Activated CD4-positive, alpha-beta T cell treated with anti-CD3 and anti-CD28 coated beads, Interleukin-2, amount 50 U/mL, for 4 hours (primary cell): ENCODE measurements at places on chromosomes 7 and 10.

GRCh38 chr10:31099664-31100063, 68.0 kb upstream of the ZNF438 start:
- peak; percentile 34 for DNase-seq

DNA sequence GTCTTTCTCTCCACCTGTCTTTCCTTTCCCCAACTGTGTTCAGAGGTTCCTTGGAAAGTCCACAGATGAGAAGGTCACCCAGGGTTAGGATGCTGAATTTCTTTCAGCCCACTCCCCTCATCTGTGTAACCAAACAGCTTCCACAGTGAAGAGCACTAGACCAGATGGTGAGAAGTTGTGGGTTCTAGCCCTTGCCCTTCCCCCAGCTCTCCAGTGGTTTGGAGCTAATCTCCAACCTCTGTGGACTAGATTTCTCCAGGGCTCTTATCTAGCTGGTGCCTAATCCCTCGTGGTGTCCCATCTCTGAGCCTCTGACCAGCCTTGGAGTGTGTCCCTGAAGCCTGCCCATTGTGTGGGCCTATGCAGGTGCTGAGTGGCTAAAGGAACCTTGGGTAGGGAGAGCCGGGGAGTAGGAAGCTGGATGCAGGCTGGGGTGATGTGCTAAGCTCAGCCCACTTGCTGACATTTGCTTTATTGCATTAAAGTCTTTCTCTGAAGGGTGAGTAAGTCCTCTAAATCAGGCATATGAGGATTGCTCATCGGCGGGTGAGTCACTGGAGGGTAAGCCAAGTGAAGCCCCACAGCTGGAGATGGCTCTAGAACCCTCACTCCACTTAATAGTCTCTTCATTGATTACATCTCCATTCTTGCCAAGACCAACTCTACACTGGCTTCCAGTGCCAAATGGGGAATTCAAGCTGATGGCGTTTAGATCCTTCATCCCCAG, 14.9 kb downstream of the DUSP5 start:
- DNase-seq = peak; percentile 66

GRCh38 chr7:96005271-96005670, 232.9 kb downstream of the DYNC1I1 start:
- no peak for DNase-seq

GRCh38 chr10:130606001-130606405, 469.8 kb downstream of the GLRX3 start:
- DNase-seq = no peak

DNA sequence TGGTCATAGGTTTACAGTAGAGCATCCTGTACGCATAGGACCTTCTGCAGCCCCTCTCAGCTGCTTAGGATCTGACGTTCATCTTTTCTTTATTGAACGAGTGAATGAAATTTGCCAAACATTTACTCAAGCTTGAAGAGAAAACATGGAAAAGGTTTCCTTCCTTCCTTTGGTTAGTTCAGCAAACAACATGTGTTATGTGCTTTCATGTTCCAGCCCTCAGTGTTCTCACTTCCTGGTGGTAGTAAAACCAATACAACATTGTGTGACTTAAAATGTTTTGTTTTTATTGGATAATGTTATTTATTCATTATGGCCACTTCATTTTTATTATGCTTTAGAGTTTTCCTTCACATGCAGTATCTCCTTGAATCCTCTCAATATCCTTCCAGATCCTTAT, 1.4 kb upstream of the CDCA7L start:
- no peak for DNase-seq

- DNase-seq = no peak
Measured at GRCh38 chr10:20993389-20993788, 96.3 kb upstream of the NEBL start.

DNA sequence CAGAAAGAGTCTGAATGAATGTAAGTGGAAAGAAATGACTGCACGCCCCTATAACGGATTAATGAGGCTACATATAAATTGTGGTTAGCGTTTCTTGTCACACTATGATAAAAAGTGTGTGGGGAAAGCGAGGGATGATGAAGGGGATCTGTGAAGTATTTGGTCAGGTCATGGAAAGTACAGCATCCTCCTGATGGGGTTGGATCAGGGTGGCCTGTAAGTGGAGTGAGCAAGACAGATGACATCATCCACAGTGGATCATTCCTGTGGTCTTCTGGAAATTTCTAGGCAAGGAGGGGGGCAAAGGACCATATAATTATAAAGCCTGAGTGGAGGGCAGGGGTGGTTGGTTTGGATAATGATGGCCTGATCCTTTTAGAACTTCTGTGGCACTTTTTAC, 606.0 kb downstream of the INHBA start:
- DNase-seq = no peak

DNA sequence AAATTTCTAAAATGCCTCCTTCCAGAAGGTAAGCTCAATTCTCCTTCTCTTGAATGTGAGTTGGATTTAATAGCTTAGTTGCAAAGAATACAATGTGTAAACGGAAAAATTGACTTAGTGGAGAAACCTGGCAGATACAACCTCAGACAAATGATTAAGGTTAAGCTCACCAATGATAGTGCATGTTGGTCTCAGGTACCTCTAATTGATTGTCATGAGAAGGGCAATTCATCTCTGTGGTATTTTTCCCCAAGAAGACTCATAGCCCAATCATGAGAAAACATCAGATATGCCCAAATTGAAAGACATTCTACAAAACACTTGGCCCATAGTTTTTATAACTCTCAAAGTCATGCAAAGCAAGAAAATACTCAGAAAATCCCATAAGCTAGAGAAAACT, 36.2 kb upstream of the TMEM106B start:
- DNase-seq = no peak

- DNase-seq = no peak
Measured at GRCh38 chr10:122308417-122309141, 37.5 kb downstream of the BTBD16 start.

GRCh38 chr7:54885285-54885684, 126.3 kb upstream of the SEC61G start:
- DNase-seq = no peak

GRCh38 chr10:30353851-30354250, 4.8 kb upstream of the MTPAP start:
- no peak for DNase-seq

DNA sequence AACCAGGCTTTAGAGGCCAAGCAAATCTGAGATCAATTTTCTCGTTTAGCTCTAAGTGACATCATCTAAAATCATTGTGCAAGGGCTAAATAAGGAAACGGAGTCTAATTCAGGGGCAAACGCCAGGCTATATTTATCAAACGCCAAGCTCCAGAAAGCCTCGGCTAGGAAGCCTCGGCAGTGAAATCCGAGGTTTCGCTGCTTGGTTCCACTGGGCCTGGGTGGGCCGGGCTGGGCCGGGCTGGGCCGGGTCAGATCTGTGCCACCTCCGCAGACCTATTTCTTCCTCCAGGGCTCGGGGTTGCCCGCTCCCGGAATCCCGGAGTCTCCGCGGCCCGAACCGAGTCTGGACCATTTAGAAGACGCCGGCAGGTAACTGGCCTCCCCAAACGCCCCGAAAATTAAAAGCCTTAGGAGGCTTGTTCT, 459 bp upstream of the FEZF1 start:
- no peak for DNase-seq

DNA sequence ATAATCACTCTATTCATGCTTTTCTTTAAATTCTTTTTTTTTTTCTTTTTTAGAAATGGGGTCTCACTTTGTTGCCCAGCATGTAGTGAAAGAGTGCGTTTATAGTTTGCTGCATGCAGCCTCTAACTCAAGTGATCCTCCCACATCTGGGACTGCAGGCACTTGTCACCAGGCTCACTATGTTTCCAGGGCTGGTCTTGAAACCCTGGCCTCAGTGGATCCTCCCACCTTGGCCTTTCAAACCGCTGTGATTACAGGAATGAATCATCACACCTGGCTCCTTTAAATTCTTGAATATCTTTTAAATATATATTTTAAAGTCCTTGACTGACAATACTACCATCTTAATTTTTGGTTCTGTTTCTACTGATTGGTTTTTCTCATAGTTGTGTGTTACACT, 591.6 kb upstream of the KCND2 start:
- DNase-seq = no peak

GRCh38 chr7:7550663-7551062, 15.0 kb upstream of the COL28A1 start:
- no peak for DNase-seq

DNA sequence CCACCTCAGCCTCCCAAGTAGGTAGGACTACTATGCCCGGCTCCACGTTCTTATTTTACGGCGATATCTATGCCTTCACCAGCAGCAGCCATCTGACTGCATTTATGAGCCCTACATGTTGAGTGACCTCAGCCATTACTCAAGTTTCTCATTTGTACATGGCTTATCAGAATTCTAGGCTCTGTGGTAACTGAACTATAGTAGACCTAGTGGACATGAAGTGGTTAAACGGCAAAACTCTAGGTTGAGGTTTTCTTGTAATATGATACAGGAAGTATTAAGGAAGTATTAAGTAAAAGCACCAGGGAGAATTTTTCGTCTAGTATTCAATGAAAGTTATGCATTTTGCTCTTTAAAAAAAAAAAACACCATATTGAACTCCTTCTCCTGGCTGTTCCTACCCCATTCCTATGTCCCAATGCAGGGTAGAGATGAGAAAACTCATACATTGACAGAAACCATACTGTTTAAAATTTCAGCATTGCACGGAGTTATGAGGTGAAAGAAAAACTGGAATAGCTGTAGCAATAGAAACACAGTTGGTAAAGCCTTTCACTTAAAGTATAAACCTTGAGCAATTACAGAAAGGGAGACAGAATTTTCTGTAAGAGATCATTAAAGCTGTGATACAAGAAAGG, 39.8 kb upstream of the EPC1 start:
- no peak for DNase-seq

DNA sequence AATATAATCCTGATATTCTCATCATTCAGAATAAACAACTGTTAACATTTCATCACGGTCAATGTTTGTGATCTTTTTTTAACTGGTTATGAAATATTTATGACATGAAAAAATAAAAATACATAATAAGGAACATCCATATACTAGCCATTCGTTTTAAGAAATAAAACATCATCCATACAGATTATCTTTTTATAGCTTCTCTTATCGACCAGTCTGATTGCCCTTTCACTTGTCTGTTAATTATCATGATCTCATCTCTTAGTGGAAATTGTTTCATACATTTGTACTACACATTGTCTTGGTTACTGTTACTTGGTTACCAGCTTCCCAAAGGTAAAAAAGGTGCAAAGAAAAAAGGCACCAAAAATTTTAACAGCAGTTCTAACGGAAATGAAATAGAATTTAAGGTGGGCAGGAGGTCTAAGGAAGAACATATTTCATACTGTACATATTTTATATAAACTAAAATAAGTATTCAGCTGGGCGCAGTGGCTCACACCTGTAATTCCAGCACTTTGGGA, 8.4 kb downstream of the ARHGAP21 start:
- no peak for DNase-seq

DNA sequence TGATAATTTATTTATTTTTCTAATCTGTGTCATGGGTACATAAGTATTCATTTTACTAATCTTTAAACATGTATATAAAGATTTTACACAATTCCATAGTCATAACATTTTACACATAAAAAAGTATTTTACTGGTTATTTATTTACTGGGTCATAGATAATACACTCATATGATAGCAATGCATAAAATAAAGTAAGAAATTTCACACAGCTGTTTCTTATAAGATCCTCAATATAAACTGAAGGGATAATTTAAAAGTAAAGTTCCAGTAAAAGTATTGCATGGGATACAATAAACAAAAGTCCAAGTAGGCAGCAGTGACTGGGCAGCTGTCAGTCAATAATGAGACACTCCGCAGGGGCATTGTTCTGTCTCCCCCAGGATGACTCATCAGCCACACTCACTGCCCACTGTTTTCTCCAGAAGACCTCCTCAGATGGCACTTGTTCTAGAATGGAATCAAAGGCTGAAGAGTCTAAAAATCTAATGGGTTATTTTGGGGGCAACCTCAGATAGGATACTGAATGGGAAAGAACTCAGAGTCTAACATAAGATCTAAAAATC, 32.7 kb downstream of the DPY19L1 start:
- DNase-seq = no peak

DNA sequence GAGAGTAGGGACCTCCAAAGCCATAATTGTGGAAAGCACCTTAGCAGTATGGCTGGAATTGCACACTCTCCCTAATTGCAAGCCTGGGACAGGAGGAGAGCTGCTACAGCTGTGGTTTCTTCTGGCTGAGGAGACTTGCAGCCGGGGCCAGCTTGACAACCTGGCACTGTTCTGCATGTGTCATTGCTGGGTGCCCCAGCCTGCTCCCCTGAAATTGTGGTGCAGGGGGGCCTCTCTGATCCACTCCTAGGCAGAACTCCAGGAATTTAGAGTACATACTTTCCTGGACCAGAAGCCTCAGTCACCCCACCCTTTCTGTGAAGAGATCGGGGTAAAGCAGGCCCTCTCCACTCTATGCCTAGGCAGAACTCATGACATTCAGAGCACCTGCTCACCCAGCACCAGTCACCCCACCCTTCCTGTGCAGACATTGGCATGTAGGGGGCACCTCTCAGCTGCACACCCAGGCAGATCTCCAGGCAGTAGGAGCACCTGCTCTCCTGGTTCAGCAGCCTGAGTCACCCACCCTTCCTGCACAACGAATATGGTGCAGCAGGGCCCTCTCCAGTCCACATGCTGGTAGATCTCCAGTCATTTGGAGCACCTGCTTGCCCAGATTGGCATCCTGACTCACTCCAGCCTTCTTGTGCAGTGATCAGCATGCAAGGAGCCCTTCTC, 34.4 kb upstream of the DYNC1I1 start:
- DNase-seq = no peak

DNA sequence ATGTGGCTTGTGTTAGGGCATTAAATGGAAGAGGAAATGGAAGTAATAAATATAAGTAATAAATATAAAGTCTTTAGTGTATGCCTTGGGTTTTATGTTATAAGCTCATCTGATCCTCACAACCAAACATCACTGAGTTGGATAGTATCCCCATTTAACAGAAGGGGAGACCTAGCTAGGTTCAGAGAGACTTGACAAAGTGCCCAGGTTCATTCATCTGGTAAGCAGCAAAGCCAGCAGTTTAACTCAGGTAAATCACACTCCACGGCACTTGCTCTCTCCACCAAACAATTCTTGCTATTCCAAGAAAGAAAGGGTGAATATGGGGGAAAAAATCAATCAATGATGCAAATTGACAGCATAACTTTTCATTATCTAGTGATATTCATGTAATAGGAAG, 167.3 kb downstream of the MAGI2 start:
- no peak for DNase-seq

DNA sequence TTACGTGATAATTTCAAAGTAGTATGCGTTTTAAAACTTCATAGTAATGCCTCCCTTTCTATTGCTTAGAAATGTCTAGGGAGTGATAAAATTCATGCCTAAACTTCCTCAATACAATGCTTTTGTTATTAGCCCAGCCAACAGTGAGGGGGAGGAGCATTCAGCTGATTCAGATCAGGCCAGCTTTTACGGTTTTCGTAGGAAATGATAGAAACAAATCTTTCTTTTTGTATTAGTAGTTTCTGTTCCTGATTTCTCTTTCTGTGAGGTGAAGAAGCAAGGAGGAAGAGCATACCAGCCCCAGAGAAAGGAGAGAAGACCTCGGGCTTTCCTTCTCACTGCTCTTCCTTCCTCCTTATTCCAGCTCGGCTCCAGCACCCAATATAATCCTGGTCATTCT, 35.2 kb upstream of the ITPRID1 start:
- no peak for DNase-seq
